Naive thymus-derived CD8-positive, alpha-beta T cell (primary cell): ENCODE measurements at places on chromosomes 2 and 18.

- DNase-seq, result no peak
Measured at GRCh38 chr2:86044045-86044444, 61.6 kb downstream of the POLR1A start.

DNA sequence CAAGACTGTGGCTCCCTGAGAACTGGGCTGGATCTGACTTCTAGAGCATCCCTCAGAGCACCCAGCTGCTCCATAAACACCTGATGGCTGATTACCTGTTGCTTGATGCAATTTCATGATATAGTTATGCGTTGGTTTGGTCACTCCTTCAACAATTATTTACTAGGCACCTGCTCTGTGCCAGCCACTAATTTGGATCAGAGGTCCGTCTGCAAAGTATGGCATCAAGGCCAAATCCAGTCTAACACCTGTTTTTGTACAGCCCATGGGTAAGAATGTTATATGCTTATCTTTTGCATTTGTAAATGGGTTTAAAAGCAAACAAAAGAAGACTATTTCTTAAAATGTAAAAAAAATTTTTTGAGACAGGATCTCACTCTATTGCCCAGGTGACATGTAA, 348.2 kb downstream of the ALK start:
- no peak for DNase-seq

DNA sequence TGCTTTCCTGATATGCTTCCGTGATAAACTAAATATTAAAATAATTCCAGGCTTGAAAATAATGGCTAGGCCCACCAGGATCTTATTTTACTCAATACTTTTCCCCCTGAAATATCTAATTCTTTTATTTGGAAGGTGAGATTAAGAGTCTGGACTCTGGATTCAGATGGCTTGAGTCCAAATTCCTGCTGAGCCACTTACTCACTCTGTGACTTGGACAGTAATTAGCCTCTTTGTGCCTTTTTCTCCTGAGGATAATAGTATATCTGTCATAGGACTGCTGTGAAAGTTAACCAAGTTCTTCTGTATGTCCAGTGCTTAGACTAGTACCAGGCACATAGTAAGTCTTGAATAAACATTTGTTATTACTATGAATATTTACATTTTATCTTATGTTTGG, 127.3 kb upstream of the ERBB4 start:
- DNase-seq, result no peak

GRCh38 chr2:227643990-227644551, 22.5 kb upstream of the SCYGR5 start:
- DNase-seq, result no peak
